KBM-7 (cell line): ENCODE measurements at places on chromosomes 16 and 17.

DNA sequence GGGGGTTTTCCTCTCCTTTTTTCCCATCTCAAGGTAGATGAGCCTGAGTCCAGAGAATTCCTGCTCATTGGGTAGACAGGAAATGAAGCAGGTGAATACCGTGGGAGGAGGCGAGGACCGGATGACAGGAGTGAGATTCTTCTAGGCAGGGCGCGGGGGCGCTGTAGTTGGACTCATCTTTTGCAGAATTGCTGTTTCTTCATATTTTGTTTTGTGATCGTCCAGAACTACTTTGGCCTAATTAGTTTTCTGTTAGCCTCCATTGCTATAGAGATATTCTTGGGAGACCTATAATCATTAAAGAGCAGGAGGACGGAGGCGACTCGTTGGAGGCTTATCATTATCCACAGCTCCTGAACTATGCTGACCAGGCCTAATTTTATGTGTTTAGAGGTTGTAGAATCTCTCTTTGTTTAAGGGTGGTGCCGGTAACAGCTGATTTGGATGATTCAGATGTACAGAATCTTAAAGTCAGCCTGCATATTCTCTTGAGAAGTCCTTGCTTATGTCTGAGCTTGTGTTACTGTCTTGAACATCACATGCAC, 650 bp downstream of the ATP6V0A1 start:
- peak; percentile 37 for DNase-seq

GRCh38 chr17:41734949-41735313, 488 bp upstream of the HAP1 start:
- DNase-seq, result no peak

DNA sequence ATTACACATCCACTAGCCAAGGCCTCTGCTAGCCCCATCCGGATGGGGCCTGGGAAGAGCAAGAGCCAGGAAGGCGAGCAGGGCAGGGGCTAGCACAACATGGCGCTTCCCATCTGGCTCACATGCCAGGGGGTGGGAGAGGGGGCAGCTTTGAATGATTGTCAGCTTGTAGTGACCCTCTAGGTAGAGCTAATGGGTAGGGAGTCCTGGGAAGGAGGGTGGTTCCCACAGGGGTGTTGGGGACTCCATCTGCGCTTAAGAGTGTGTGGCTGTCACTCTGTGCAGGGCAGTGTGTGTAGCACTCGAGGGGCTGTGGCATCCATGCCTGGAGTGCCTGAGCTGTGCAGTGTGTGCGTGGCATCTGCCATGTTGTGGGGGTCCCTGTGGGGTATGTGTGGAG, 24.5 kb downstream of the ARHGAP23 start:
- DNase-seq, result no peak

GRCh38 chr17:67759355-67760171, 41.8 kb downstream of the NOL11 start:
- no peak for DNase-seq

DNA sequence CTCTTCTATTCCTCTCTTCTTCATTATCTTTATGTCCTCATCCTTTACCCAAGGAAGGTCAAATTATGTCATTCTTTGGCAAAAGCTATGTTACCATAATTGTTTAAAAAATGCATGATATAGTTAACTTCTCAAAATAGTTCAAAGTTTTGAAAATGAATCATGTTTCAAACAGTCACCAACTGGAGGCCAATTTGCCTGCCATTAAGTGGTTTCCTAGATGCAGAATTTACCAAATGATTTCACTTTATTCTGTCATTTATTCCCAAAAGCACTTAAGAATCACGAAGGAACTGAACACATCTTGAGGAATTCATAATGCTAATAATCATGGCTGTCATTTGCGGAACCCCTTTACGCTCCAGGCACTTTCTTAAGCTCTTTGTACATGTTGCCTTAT, 190.9 kb upstream of the CDH11 start:
- DNase-seq, result no peak

DNA sequence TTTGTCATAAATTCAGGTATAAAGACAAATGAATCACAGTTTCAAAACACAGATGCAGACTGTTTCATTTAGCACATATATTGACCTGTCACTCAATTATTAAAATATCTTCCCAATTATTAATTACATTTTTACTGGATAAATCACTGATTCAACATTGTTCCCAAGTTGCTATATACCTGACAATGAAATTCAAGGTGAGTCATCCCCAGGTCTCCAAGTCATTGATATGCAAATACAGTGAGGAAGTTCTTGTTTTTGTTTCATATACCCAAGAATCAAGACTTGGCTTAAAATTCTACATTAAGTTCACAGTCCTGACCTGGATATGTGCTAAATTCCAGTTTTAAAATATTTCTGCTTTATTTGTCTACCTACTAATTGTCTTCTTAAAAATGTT, 599.3 kb upstream of the PSMD7 start:
- DNase-seq, result no peak

DNA sequence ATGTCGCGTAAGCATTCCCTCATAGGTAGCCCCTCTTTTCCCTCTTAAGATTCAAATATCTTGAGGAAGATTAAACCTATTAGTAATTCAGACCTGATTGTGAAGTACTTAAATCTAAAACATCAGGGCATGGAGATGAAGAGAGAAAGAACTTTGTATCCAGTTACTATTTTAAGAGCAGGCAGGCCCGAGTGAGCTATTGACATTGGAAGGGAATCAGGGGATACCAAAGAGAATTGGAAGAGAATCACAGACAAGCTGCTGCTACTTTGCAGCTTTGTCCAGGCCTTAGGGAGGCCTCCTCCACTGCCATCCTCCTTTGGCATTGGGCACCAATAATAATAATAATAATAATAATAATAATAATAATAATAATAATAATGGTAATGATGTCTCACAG, 170.5 kb downstream of the MRTFB start:
- DNase-seq, result no peak

DNA sequence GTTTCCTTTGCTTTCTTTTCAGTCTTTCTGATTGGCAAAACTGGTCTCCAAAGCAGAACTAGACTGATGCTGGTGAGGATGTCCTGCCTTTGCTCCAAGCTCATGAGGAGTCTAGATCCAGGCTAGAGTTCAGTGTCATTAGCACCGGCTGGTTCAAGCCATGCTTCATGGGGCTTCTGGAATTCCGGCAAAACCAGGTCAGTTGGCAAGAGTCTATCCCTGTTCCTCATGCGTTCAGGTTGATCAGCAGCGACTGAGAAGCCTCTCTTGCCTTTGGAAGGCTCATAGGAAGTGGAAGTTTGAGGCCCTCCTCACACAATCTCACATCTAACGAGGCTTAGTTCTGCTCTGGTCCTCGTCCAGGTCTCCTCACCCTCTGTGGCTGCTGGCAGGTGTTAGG, 194.3 kb downstream of the HS3ST3A1 start:
- no peak for DNase-seq

- no peak for DNase-seq
Observed at GRCh38 chr16:3882531-3882930, 2.0 kb upstream of the CREBBP start.

- DNase-seq, result no peak
Observed at GRCh38 chr16:22117609-22118008, 25.3 kb downstream of the VWA3A start.

DNA sequence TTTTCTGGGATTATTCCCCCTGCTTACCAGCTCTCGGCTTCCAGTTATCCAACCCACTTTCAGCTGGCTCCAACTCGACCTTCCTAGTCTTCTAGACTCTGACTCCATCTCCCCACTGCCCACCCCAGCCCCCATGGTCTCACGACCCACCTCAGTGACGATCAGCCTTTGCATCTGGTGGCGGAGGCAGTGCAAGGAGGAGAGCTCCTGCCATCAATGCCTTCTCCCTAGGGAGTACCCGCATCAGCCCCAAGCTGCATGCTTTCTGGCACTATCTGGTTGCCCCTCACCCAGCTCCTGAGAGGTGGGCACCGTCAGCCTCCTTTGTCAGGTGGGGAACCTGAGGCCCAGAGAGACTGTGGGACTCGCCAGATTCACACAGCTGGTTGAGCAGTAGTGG, 72.6 kb upstream of the RPL38 start:
- no peak for DNase-seq

GRCh38 chr17:64694207-64694606, 32.1 kb upstream of the SMURF2 start:
- no peak for DNase-seq

DNA sequence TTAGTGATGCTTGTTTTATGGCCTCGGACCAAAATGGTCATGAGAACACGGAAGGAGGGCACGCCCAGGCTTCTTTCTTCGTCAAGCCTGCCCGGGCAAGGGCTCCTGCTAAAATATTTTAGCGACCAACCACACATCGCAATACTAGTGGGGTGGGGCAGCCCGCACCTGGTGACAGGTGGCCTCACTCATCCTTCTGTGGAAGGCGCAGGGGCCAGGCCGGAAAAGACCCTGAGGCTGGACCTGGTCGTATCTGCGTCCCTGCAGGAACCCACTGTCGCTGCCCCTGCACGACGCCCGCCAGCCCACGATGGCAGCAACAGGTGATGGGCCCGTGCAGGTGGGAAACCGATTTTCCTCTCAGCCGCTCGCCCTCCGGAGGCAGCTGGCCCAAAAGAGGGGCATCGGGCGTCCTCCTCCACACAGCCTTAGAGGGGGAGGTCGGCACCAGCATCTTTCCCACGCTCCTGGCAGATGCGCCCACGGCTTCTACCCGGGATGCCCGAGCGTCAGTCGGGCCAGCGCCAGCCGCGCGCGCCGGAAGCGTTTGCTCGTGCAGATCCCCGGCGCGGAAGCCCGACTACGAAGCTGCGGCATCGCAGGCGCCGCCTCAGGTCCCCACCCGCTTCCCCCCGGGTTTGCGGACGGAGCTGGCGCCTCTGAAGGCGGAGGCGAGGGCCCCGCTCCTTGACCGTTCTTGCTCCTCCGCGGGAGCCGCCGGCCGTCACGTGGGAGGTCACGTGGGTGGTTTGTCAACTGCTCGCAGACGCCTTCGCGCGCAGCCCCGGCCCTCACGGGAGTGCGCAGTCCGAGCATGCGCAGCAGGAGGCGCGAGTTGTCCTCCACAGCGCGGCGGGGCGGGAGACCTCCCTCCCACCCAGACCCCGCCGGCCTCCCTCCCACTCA, 22.8 kb upstream of the FOXK2 start:
- DNase-seq, result peak; percentile 90

DNA sequence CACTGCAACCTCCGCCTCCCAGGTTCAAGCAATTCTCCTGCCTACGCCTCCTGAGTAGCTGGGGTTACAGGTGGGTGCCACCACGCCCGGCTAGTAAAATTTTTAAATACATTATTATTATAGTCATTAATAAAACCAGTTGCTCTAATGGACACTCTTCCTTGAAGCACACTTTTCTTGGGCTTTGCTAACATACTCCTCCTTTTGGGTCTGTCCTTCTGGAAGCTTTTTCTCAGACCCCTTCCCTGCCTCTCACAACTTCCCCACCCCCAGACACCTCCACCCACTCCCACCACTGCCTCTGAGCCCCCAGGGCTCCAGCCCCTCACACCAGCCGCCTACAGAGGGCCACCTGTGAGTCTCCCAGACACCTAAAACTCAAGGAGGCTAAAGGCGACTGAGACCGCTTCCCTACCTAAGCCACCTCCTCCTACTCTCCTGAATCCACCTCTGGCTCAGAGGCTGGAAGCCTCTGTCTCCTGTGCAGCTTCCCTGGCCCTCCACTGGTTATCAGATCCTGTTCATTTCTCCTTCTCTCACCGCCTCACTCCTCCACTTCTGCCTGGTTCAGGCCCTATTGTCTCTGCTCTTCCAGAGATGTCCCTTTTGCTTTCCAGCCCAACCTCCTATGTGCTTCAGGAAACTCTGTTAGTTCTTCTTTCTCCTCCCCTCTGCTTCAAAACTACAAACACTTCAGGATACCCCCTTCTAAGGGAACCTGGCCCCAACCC, 2.1 kb upstream of the CUEDC1 start:
- DNase-seq, result no peak

GRCh38 chr16:29662729-29663015, 375 bp upstream of the SPN start:
- DNase-seq, result peak; percentile 88

DNA sequence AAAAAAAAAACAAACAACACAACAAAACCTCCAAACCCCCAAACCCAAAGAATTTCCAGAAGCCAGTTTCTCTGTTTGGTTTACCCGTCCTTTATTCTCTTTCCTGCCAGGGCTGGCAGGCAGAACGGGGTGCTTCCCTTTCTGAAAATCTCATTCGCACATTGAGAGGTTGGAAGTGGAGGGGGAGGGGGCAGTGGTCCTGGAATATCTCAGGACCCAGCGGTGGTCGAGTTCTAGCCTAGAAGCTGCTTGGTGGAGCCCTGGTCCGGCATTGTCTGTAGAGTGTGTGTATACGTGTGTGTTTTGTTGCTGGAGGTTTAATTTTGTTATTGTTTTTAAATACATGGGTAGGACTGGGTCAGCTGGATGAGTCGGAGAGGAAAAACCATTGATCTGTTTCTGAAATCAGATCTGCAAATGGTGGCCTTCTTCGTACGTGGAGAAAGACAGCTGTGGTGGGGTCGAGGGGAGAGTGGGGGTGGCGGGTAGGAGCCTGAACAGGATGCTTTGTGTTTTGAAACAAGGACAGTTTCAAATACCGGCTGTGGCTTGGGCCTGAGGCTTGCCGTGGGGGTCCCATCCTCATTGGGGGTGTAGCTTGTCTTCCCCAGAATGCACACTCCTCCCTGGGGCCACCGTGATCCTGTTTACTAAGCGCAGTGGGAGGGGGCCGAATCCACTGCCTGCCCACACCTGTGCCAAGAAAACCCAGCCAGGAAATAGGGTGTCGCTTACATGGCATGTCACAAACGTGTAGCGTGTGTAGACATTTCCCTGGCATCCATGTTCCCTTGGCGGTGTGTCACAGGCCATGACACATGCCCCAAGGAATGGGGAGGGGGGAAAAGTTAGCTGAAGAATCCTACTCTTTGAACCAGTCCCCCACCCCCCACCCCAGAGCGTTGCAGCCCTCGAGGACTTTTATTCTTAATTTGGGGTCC, 1.6 kb downstream of the CMIP start:
- no peak for DNase-seq

DNA sequence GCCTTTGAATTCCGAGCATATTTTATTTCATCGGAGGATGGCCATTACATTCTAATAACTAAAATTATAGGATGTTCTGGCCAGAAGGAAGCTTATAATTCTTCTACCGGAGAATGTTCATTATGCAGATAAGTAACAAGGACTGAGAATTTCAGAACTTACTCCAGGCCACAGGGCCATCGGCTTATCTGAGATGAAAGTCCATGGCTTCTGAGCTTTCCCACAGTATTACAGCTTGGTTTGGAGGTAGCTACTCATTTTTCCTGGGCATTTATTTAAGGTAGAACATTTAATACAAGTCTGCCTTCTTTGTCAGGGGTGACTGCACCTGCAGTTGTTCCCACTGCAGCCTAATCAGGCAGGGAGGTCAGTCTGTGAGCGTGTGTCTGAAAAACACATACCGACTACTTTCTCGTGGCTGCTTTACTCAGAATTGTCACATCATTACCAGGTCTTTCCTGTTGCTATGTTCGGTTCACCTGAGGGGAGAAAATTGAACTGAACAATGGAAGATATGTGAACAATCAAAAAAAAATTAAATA, 219.7 kb upstream of the CPHXL start:
- no peak for DNase-seq

DNA sequence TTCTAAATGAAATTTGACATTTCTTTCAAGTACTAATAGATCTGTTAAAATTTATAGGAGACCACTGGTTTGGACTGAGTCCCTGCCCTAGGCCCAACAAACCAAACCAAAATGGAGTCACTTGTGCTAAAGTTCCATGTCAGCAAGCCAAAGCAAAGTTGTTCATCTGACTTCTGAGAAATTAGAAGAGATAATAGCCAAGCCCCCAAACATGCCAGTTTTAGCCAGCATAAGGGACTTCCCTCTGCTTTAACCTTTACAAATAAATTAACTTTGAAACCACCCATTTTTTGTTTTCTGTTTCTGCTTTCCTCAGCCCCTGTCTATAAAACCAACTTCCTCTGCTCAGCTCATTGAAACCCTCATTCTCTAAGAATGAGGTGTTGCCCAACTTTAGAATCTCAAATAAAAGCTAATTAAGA, 18.9 kb downstream of the CDR2 start:
- DNase-seq, result peak; percentile 26
